ENCODE measurements at places on chromosomes 3 and 15. TPM values are rescaled to one million over a fixed set of nuclear protein-coding genes. Genes with fewer than 3 reads are reported as not detected.

DNA sequence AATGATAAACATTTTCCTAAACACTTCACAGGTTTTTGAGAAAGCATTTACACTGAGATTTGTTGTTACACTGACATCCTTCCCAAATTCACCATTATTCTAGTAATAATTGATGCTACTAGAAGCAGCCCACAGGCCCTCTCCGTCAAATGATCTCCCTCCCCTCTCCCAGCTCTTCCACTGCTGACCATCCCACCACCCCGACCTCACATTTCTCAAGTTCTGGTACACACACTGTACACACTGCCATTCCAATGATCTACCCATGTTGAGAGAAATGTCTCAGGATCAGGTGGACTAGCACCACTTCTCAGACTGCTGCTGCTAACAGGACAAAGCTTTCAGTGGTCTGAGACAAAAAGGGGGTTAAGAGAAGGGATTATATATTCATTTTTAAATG lies 3.5 kb downstream of the TBC1D5 start:
- H3K36me3 ChIP-seq, result peaks cover 8% of the 10 kb centered on the region
- no peak for DNase-seq
- H3K4me1 ChIP-seq, result peaks cover 21% of the 10 kb centered on the region
- H3K27me3 ChIP-seq, result no peaks in the 10 kb centered on the region
- peak overlapping the region; percentile 56 for H3K4me3 ChIP-seq

- no peak for DNase-seq
- H3K27ac ChIP-seq, result no peak overlapping the region
- H3K36me3 ChIP-seq, result no peaks in the 10 kb centered on the region
- H3K4me3 ChIP-seq, result no peak overlapping the region
- no peaks in the 10 kb centered on the region for H3K4me1 ChIP-seq
These were observed 1.7 kb upstream of the NME9 start for GRCh38 chr3:138331143-138331894.

KBTBD13 gene
- total RNA-seq, result not detected

GP5 gene
- total RNA-seq, result 0.15 TPM

GRCh38 chr3:67006460-67006859 lies 8.4 kb downstream of the KBTBD8 start:
- H3K36me3 ChIP-seq, result peaks cover 21% of the 10 kb centered on the region
- no peaks in the 10 kb centered on the region for H3K27me3 ChIP-seq
- H3K4me3 ChIP-seq, result no peak overlapping the region

GRCh38 chr3:108569336-108569735 lies 19.9 kb downstream of the CIP2A start:
- H3K27ac ChIP-seq, result no peak overlapping the region
- peaks cover 6% of the 10 kb centered on the region for H3K4me1 ChIP-seq
- no peak overlapping the region for H3K4me3 ChIP-seq
- DNase-seq, result no peak
- H3K36me3 ChIP-seq, result peaks cover 19% of the 10 kb centered on the region

DNA sequence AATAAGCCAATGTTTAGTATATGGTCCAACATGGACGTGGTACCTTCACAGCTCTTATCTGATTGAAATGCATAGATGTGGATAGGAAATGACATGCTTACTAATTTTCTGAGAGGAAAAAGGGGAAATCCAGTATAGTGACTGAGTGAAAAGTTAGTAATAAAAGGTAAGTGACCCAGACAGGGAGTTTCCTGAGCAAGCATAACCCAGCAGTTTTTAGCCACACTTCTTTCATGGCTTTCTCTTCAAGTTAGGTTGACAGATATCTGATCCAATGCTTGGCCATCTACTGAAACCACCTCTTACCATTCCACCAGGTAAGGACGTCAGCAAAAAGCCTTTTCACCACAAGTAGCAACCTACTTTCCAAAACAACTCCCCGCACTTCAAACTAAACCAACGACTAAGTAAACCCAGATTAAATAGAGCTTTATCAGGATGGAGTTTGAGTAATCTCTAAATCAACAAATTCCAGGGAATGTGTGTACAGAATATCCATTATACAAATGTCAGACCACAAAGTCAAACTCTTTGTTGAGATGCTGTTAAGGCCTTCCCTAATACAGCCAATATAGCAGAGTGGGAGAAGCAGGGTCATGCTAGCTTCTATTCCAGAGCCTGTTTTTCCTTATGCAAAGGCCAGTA lies 329.7 kb downstream of the RORA start:
- no peak overlapping the region for H3K27ac ChIP-seq
- no peaks in the 10 kb centered on the region for H3K4me1 ChIP-seq
- H3K4me3 ChIP-seq, result no peak overlapping the region
- no peaks in the 10 kb centered on the region for H3K36me3 ChIP-seq
- peaks cover 5% of the 10 kb centered on the region for H3K27me3 ChIP-seq

GRCh38 chr15:56064152-56064551 lies 70.7 kb upstream of the NEDD4 start:
- no peak for DNase-seq
- H3K36me3 ChIP-seq, result no peaks in the 10 kb centered on the region
- peaks cover 16% of the 10 kb centered on the region for H3K4me1 ChIP-seq

DNA sequence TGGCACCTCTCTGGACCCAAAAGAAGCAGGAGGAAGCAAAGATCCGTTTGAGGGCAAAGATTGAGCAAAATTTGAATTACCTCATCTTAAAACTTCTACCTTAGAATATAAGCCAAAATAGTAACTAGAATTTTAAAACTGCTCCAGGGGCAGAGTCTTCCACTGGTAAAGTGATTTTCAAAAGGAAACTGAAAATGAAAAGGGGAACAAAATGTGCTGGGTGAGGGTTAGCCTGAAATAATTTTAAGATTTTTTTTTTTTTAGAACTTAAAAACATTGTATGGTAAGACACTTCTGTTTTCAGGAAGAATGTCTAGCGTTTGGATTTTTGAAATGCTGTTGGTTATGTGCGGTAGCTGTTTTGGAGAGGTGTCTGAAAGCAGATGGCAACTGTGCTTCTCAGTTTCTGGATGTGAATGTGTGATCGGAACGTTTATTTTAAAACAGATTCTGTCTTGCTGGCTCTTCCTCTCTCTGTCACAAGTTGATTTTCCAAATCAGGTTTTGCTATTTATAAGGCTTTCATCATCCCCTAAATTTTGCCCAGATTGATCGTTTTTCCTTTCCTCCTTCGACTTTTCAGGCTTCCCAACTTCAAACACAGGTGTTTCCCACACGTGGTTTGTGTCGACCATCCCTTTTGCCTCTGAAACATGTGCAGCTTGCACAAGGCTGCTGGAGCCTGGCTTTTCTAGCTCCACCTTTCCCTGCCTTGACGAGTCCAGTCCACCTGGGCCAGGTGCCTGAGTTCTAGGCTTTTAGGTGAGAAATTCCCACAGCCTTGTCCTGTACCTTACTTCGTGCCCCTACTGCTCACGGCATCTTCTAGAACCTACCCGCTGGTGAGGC lies 3.3 kb downstream of the LRRK1 start:
- DNase-seq, result no peak
- H3K36me3 ChIP-seq, result peaks cover 17% of the 10 kb centered on the region
- peak overlapping the region; percentile 44 for H3K27ac ChIP-seq
- no peak overlapping the region for H3K4me3 ChIP-seq
- no peaks in the 10 kb centered on the region for H3K27me3 ChIP-seq

GRCh38 chr15:31457161-31457560 lies 130.5 kb downstream of the KLF13 start:
- DNase-seq, result peak; percentile 73
- H3K36me3 ChIP-seq, result no peaks in the 10 kb centered on the region
- peaks cover 24% of the 10 kb centered on the region for H3K4me1 ChIP-seq

DUOXA1 gene
- 1.3 TPM for total RNA-seq

ECE2 gene
- total RNA-seq, result not detected

DNA sequence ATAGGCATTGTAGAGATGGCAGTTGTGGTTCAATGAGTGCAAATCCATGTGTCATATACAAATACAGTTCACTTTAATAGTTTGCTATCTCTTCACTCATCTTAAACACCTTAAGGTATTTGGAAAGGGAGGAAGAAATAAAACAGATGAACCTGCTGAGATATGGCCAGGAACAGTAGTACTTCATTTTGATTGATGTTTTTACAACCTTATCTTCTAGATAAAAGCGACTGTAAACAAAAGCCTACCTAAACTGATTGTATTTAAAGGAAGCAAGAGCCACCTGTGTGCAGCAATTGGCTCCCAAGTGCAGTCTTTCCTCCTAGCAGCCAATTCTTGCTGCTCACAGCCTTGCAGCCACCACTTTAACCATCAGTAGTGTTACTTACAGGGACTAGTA lies 217.7 kb downstream of the CDIN1 start:
- H3K36me3 ChIP-seq, result no peaks in the 10 kb centered on the region
- H3K4me3 ChIP-seq, result no peak overlapping the region
- H3K27ac ChIP-seq, result no peak overlapping the region

MINAR1 gene
- 0.49 TPM for total RNA-seq

ARGFX gene
- not detected for total RNA-seq

- H3K36me3 ChIP-seq, result no peaks in the 10 kb centered on the region
- no peaks in the 10 kb centered on the region for H3K4me1 ChIP-seq
- no peak for DNase-seq
- no peaks in the 10 kb centered on the region for H3K27me3 ChIP-seq
- H3K27ac ChIP-seq, result no peak overlapping the region
- no peak overlapping the region for H3K4me3 ChIP-seq
These were observed 86.9 kb downstream of the CDIN1 start for GRCh38 chr15:36666228-36666905.
